ENCODE measurements at places on chromosomes 11 and 22.

- H3K4me3 ChIP-seq: no peak overlapping the region
- peaks cover 28% of the 10 kb centered on the region for H3K27me3 ChIP-seq
- peaks cover 23% of the 10 kb centered on the region for H3K4me1 ChIP-seq
- H3K27ac ChIP-seq: no peak overlapping the region
- H3K36me3 ChIP-seq: no peaks in the 10 kb centered on the region
Observed at GRCh38 chr11:134587345-134587744, 175.3 kb upstream of the B3GAT1 start.

DNA sequence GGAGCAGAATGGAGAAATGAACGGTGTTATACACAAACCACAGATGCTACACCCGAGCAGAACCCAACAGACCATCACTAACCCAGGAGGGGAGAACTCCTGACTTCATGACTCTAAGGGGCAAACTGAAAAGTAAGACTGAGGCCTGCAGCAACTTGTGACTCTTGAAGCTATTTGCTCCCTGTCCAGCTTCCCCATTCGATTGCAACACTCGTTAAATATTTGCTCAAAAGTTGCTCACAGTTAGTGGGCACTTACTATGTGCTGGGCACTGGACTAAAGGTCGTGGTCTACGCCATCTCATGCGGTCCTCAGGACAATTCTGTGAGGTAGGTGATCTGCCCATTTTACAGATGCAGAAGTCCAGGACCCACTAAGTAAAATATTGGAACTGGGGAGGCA, 9.5 kb upstream of the ADA2 start:
- H3K36me3 ChIP-seq: no peaks in the 10 kb centered on the region
- no peak for DNase-seq
- no peaks in the 10 kb centered on the region for H3K4me1 ChIP-seq
- no peak overlapping the region for H3K27ac ChIP-seq
- H3K27me3 ChIP-seq: peaks cover 10% of the 10 kb centered on the region

DNA sequence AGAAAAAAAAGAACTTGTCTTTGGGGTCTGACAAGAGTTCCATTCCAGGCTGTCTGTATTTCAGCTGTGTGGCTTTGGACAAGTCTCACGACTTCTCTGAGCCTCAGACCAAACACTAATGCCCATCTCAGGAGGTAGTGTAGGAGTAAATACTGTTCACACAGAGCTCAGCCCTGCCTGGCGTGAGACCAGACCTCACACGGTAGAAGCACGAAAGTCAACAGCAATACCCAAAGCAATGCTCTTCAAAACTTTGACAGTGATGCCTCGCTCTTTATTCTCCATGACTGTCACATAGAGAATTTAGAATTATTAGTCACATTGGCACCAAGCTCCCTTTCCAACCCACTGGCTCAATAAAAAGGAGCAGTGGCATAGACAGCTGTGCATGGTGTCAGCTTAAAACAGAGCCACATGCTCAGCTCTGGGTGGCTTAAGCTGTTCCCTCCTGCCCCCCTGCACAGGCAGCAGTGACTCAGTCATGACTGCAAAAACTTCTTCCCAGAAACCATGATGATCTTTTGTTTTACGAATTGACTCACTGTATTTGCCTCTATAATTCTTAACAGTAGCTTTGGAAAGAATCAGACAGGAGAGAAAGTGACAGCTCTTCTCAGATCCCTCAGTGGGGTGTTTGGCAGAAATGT, 74.0 kb upstream of the PHF21B start:
- H3K27ac ChIP-seq: no peak overlapping the region
- H3K4me1 ChIP-seq: peaks cover 2% of the 10 kb centered on the region
- peak; percentile 29 for DNase-seq
- H3K4me3 ChIP-seq: no peak overlapping the region
- H3K27me3 ChIP-seq: peaks cover 2% of the 10 kb centered on the region

GRCh38 chr11:75677275-75677674, 8.4 kb upstream of the MAP6 start:
- H3K4me3 ChIP-seq: no peak overlapping the region
- no peak for DNase-seq

- no peak for DNase-seq
- H3K4me1 ChIP-seq: no peaks in the 10 kb centered on the region
- no peaks in the 10 kb centered on the region for H3K27me3 ChIP-seq
- H3K27ac ChIP-seq: no peak overlapping the region
Observed at GRCh38 chr11:2835296-2835695, 50.3 kb downstream of the CDKN1C start.

DNA sequence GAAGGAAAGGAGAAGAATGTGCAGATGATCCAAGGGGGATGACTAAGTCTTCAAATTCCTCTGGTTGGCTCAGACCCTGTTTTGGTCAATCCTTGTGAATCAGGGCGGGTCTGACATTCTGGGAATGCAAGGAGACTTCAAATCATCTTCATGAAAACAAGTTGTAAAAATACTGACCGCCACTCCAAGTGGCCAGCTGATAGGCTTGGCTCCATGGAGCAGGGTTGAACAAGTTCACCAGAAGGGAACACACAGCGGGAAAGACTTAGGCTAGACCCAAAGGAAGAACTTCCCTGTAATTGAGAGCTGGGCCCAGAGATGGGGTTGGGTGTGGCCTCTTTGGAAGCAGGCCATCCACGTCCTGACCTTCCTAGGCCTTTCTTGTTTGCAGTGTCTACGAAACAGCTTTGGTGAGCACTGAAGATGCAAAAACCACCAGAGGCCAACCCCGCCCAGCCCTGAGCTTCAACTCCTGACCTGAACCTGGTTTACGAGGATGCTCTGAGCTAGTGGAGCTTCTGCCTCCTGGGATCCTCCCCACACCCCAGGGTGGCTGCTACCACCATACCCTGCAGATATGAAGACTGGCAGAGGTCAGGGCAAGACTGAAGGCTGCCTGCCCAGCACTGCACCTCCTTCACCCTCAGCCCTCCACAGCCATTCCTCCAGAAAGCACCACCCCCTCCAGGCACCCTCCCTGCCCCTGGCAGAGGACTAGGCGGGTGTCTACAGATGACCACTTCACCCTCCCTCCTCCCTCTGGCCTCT, 26.1 kb downstream of the GDPD5 start:
- no peak overlapping the region for H3K4me3 ChIP-seq
- H3K4me1 ChIP-seq: peaks cover 19% of the 10 kb centered on the region
- no peak overlapping the region for H3K27ac ChIP-seq
- H3K27me3 ChIP-seq: no peaks in the 10 kb centered on the region
- DNase-seq: no peak
- no peaks in the 10 kb centered on the region for H3K36me3 ChIP-seq

DNA sequence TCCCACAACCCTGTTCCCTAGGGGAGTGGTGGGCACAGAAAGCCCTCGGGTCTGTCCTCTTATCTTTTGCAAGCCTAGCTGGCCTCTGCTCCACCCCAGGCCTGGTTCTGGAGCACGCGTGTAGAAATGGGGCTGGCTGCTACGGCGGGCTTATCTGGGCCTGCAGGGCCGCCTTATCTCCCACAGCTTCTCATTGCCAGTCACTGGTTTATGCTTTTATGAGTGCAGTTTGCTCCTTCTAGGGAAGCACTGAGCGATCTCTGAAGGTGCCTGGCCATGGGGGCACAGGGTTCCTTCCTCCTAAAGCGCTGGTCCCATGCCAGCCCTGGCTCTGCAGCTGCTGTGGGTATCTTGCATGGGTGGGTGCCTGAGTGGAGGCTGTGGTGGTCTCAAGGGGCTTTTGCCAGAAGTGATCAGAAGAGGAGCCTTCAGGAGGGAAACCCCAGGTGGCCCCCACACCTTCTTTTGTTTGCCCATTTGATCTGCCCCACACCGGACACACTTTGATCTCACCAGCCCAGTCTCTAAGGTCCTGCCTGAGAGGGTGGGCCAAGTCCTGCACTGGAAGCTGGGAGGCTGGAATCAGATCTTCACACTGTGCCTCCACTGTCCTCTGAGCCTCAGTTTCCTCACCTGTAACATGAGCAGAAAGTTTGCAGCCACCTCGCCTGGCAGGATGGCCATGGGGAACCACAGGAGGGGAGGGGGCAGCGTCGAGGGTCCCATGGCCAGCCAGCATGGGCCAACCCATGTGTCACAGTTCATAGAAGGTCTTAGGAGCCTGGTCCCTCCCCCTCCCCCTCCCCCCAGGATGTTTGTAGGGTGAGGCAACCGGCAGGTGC, 86.6 kb upstream of the FGF3 start:
- H3K27me3 ChIP-seq: no peaks in the 10 kb centered on the region
- H3K36me3 ChIP-seq: no peaks in the 10 kb centered on the region
- no peak overlapping the region for H3K27ac ChIP-seq

DNA sequence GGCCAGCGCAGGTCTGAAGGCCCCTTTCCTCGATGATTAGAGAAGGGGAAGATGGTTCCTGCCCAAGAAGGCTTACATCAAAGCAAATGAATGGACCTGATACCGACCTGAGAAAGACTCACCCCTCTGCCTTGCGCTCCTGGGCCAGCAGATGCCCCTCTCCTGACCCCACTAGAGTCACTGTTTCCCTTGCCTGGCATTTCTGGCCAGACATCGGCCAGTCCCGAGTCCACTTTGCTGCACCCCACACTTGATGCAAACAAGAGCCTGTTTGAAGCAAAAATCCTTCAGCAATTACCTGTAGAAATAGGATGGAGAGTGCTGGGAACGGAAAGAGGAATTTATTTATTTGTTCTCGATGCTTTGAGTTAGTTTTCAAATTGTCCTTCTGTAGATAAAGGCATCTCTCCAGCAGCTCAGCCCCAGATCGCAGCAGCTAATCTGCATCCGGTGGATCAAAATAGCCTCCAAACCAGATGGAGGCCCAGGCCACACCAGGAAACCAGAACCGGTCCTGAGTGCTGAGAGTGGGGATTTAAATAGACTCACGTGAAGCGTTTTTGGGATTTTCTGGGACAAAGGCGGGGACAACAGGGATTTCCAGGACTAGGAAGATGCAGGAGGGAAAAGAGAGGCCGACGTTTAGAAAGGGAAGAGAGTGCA, 148.6 kb downstream of the TRIM29 start:
- H3K27ac ChIP-seq: no peak overlapping the region
- H3K4me3 ChIP-seq: no peak overlapping the region
- no peak for DNase-seq
- no peaks in the 10 kb centered on the region for H3K4me1 ChIP-seq
- H3K36me3 ChIP-seq: no peaks in the 10 kb centered on the region

DNA sequence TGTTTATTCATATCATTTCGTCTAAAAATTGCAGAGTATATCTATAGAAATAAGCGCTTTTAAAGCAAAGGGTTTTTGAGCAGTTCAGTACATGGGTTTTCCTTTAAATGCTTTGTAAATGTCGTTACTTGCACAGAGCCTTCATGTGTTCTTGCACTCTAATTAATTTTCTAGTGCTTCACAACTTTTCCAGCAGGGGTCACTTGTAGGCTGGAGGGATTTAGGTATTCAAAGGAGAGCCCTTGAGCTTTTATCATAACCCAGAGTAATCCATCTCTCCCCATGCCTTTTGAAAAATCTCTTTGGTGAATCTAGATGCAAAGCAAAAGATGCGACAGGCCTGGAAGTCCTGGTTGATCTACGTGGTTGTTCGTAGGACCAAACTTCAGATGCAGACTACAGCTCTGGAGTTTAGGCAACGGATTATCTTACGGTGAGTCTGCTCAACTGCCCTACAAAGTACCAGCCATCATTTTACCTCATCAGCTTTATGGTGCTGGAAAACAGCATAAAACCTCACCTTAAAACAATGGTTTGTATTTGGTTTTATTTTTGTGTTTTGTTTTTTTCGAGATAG, 60.4 kb downstream of the SFI1 start:
- peaks cover 37% of the 10 kb centered on the region for H3K36me3 ChIP-seq
- H3K4me1 ChIP-seq: peaks cover 12% of the 10 kb centered on the region
- H3K27ac ChIP-seq: no peak overlapping the region
- no peaks in the 10 kb centered on the region for H3K27me3 ChIP-seq

DNA sequence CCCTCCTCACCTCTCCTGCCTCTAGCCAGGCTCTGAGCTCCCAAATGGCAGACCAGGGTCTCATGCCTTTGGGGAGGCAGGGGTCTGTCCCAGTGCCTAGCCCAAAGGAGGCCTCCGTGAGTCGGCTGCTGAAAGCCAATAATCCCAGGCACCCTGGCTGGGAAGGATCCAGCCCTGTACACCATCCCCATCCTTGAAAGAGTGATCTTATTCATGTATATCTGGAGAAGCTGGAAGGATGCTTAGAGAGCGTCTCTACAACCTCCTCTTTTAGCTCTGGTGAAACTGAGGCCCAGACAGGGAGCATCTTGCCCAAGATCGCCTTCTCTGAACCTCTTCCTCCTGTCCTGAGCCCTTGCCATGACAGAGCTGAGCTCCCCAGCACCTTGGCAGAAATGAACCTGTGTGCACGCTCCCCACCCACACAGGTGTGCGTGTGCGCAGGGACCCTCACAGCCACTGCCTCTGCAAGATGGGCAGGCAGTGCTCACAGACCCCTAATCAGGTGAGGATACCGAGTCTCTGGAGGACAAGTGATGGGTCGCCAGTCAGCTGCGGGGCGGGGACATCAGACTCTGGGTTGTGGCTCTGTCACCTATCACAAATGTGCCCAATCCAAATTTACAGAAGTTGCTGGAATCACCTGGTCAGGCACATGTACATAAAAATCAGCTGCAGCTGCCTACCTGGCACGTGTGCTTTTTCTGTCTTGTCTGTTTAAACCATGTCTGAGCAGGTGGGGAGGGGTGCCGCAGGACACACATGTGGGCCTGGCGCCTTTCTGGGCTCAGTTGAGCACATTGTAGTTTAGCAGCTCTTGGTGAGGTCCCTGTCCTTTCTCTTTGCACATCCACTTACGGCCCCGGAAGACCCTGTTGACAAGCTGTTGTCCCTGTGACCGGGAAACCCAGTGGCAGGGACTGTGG, 49.3 kb upstream of the WNT7B start:
- H3K27me3 ChIP-seq: peaks cover 47% of the 10 kb centered on the region
- DNase-seq: no peak
- H3K4me1 ChIP-seq: peaks cover 5% of the 10 kb centered on the region
- H3K27ac ChIP-seq: no peak overlapping the region
- H3K4me3 ChIP-seq: peak overlapping the region; percentile 46

DNA sequence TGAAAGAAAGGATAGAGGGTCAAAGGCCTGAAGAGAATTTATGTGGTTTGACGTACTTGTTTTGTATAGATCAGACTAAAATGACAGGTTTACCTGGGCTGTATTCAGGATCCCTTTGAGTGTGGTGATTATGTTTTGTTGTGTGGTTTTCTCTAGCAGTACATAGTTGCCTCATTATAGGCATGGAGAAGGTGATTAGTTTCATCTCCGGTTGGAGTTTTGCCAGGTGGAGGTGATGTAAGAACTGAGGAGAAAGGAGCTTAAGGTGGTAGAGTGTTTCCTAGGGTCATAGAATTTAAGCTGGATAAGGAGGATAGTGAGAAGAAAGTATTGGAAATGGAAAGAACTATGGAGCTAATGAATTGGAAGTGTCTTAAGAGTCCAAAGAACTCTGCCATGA, 229.0 kb downstream of the TMEM135 start:
- DNase-seq: no peak
- no peaks in the 10 kb centered on the region for H3K27me3 ChIP-seq
- no peaks in the 10 kb centered on the region for H3K4me1 ChIP-seq
- no peak overlapping the region for H3K4me3 ChIP-seq
- no peak overlapping the region for H3K27ac ChIP-seq
- H3K36me3 ChIP-seq: no peaks in the 10 kb centered on the region

- H3K4me1 ChIP-seq: no peaks in the 10 kb centered on the region
- no peaks in the 10 kb centered on the region for H3K36me3 ChIP-seq
- H3K4me3 ChIP-seq: no peak overlapping the region
Observed at GRCh38 chr11:110984147-110984546, 261.4 kb upstream of the POU2AF2 start.

GRCh38 chr11:1925373-1926155, 6.1 kb downstream of the TNNT3 start:
- no peaks in the 10 kb centered on the region for H3K36me3 ChIP-seq
- DNase-seq: no peak
- H3K4me3 ChIP-seq: no peak overlapping the region
- peaks cover 4% of the 10 kb centered on the region for H3K4me1 ChIP-seq
- no peak overlapping the region for H3K27ac ChIP-seq

GRCh38 chr11:121321614-121322243, 29.2 kb downstream of the SC5D start:
- no peaks in the 10 kb centered on the region for H3K36me3 ChIP-seq
- H3K27ac ChIP-seq: no peak overlapping the region
- no peak for DNase-seq

All from T-helper 2 cell treated with Interferon-gamma antibody and Interleukin-4, amounts not matched to agents 5 μg/mL and 100 μg/mL, for 36 hours (primary cell).